ENCODE measurements at places on chromosomes 3 and 15.

- DNase-seq, result no peak
These were observed 53.3 kb downstream of the MEIS2 start for GRCh38 chr15:37046876-37047614.

DNA sequence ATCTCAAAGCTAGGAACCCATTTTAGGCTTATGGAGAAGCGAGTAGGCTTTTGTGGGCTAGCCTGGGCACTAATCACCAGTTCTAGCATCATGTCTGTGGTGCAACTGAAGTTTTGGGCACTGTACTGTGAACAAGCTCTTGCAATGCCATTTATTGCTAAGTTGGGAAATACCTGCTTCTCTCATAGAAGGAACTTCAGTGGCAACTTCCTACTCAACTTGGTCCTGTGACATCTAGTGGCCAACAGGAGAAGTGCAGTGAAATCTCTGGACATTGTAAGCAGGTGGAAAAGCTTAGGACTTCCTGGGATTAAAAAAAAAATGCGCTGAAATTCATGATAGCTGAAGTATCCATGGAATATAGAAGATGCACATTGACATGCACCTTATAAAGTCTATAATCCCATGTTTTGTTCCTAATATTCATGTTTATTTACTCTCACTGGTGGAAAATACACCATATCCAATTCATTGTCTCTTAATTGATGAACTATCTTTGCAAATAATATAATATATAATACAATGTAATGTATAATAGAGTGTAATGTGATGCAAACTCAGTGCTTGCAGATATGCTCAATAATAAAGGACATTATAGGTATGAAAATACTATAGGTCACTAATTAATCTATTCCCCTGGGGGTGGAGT, 6.5 kb upstream of the ALDH1A3 start:
- DNase-seq, result peak; percentile 28

- DNase-seq, result no peak
These were observed 170.5 kb upstream of the LRIG1 start for GRCh38 chr3:66671291-66671690.

DNA sequence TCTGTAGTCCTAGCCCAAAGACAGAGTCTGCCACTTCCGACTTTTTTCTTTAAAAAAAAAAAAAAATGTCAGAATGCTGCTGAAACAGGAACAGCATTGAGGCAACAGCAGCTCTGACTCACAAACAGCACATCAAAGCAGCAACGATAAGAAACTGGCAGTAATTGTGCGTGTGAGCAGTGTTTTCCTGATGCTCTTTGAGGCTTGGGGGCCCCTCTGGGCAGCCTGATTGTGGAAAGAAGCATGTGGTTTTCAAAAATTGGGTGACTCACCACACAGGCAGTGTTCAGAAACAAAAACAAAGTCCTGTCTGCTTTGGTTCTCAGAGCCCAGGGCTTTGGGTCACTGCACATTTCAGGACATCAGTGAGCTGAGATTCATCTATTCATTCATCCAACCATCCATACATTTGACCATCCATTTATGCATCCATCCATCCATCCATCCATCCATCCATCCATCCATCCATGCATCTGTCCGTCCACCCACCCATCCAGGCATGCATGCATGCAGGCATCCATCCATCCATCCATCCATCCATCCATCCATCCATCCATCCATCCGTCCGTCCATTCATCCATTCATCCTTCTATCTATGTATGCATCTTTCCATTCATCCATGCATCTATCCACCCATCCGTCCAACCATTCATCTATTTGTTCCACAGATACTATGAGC, 308.4 kb downstream of the RPLP1 start:
- peak; percentile 82 for DNase-seq

GRCh38 chr3:111534701-111535100, 7.3 kb upstream of the CD96 start:
- DNase-seq, result no peak

DNA sequence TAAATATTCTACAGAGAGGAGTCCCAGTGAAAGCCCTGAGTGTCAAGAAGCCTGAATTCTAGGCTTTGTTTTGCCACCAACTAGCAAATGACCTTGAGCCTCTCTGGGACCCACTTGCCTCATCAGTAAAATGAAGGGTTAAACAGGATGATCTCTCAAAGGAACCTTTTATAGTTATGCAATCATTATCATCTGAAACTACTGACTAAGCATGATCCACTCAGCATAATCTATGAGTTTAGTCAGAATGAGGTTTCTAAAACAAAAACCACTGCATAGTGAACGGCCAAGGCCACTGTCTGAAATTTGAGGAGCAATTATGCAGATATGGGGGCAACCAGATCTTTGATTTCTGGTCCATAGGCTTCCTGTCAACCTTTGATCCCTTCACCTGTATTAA, 319.0 kb downstream of the MECOM start:
- DNase-seq, result no peak

DNA sequence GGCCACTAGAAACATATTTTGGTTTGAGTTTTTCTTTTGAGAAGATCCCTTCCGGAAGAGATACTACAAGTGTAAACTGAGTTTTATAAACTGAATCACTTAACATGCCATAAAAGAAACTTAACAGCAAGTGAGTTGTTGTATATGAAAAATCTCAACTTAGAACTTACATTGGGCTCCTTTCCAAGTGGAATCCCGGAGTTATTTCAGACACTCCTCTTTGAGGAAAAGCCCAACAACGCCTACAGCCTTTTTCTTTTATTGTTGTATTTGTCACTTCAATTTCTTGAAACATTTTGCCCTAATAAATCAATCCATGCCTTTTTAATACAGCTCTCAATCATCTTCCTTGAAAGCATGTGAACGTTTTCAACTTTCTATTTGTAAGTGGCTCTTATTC, 137.3 kb downstream of the FEZF2 start:
- no peak for DNase-seq

DNA sequence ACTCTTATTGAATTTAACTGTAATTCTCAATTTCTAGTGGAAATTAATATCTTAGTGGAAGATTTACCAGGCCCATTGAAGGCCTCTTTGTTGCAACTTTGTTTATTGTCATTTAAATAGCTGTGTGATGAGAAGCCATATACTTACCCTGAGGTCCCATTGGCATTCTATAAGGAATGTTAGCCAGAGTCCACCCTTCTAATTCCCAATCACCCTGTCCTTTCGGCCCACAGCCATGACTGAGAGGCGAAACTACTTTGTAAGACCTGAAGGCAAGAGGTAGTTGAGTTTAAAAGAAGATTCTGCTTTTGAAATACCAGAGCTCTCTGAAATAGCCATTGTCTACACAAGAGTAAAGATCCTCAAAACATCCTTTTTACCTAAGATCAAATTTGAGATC, 290.5 kb upstream of the RARB start:
- no peak for DNase-seq

GRCh38 chr3:112427123-112427522, 72.1 kb downstream of the BTLA start:
- no peak for DNase-seq

- no peak for DNase-seq
These were observed 46.0 kb downstream of the RBM15B start for GRCh38 chr3:51436998-51437639.

Measured in activated CD4-positive, alpha-beta T cell treated with anti-CD3 and anti-CD28 coated beads, Interleukin-2, amount 50 U/mL, for 4 hours (primary cell).